ENCODE measurements at places on chromosomes 7 and 10.

GRCh38 chr10:48199580-48200377, 74.7 kb downstream of the FRMPD2 start:
- no peak for DNase-seq

DNA sequence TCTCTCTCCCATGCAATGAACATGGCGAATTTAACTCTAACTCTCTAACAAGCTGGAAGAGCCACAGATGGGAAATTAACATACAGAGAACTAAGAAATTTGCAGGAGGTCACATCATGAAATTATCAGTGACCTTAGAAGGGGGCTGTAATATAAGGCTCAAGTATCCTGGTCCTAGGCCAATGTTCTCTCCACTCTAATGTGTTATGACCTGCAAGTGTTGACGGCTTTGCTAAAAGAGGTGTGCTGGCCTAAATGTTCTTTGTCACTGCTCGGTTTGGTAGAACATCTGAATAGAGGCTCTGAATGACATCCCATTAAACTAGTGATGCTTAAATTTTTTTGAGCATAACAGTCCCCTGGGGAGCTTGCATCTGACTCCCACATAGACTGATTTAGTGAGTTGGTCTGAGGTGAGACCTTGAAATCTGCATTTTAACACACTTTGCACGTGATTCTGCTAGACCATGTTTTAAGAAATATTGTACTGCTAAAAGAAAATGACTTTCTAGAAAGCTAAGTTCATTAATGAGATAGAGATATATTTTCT, 129.3 kb downstream of the GFRA1 start:
- no peak for DNase-seq

- DNase-seq: peak; percentile 79
Measured at GRCh38 chr7:151060416-151061212, 1.2 kb downstream of the SLC4A2 start.

DNA sequence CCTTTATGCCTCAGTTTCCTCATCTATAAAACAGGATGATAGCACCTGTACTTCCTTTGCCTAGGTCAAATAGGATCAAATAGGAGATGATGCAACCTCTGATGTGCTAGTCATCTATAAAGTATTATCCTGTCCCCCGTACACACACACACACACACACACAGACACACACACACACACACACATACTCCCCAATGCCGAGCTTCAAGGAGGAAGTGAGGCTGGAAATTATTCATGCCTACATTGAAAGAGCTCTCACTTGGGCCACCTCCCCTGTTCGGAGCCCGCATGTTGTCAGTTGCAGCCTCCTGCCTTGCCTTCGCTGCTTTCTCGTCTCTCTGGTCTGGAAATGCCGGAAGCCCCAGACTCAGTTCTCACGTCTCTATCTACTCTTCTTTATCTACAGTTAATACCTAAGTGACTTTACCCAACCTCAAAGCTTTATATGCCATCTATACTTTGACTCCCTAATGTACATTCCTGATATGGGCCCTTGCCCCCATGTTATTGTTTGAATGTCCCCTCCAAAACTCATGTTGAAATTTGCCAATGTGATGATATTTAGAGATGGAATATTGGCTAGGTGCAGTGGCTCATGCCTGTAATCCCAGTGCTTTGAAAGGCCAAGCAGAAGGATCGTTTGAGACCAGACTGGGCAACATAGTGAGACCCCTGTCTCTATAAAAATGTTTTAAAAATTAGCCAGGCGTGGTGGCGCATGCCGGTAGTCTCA, 6.9 kb upstream of the UBE2H start:
- no peak for DNase-seq

GRCh38 chr10:75660823-75661222, 229.4 kb downstream of the LRMDA start:
- no peak for DNase-seq
